Mesenteric fat pad (tissue), 1 donor: ENCODE measurements at places on chromosomes 6 and 20. TPM values are rescaled to one million over a fixed set of nuclear protein-coding genes. Genes with fewer than 3 reads are reported as not detected.

Gene OR2H1
- not detected for total RNA-seq

Gene VWA7
- total RNA-seq: 0.77 TPM

Gene OTOR
- total RNA-seq: not detected

- DNase-seq: no peak
Measured at GRCh38 chr6:148957752-148958151, 210.9 kb downstream of the UST start.

- no peak for DNase-seq
Measured at GRCh38 chr20:3577366-3577765, 85.8 kb downstream of the GFRA4 start.

DNA sequence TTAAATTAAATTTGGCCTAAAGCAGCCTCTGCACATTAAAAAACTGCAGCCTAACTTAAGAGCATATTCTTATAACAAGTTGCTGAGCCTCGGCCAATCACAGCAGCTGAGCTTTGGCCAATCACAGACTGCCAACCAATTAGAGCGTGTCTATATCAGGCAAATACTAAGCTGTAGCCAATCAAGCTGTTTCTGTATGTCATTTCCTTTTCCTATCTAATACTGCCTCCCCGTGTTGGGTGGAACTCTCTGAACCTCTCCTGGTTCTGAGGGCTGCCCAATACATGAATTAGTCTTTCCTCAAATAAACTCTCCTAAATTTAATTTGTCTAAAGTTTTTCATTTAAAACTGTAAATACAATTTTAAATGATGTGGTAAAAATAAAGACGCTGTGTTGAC is 3.9 kb upstream of the TMEM244 start:
- no peak for DNase-seq

GRCh38 chr6:5749016-5749650 is 257.6 kb downstream of the NRN1 start:
- DNase-seq: no peak

DNA sequence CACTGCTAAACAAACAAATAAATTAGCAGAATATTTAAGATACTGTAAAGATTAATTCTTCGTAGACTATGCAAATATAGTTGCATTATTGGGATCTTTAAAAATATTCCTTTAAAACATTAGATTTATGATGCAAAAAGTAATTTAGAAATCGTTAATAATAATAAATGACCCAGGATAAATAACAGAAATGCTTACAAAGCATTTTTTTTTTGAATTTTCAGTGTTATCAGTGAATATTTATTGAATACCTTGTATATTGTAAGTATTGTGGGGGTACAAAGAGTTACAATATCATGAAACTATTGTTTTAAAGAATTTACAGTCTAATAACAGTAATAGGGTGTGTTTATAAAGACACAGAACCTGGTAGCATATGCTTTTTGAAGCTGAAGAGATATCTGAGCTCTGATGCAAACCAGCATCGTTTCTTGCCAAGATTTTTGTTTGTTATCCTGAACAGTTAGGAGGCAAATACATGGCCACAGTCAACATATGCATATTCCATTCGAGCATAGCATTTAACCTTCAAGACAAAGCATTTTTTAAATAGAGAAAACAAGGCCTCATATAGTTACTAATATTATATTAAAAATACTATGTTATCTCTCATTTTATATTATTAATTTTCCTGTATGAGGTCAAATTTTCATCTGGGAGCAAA is 487.2 kb downstream of the PHF3 start:
- DNase-seq: no peak
